Fibroblast of skin of scalp (primary cell): ENCODE measurements at places on chromosomes 12 and 14.

GRCh38 chr12:121129811-121130147 lies 2.9 kb upstream of the P2RX7 start:
- DNase-seq, result no peak

GRCh38 chr12:40616383-40616915 lies 75.8 kb upstream of the CNTN1 start:
- DNase-seq, result no peak

DNA sequence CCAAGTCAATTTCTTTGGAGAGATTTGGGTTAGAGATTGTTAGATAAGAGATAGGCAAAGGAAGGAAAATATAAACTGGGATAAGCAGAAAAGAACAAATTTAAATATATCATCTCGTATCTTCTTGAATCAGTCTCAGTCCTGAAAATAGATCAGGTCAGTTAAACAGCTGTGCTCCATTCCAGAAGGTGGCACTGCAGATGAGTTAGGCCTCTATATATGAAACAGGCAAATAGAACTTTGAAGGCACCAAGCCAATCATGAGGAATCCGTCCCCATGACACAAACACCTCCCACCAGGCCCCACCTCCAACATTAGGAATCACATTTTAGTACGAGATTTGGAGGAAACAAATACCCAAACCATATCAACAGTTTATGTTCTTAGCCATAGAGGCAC lies 605.5 kb upstream of the USP15 start:
- peak; percentile 1 for DNase-seq

- DNase-seq, result no peak
Measured at GRCh38 chr14:58832095-58832521, 194.3 kb downstream of the DACT1 start.
